ENCODE measurements at places on chromosomes 13 and 19.

DNA sequence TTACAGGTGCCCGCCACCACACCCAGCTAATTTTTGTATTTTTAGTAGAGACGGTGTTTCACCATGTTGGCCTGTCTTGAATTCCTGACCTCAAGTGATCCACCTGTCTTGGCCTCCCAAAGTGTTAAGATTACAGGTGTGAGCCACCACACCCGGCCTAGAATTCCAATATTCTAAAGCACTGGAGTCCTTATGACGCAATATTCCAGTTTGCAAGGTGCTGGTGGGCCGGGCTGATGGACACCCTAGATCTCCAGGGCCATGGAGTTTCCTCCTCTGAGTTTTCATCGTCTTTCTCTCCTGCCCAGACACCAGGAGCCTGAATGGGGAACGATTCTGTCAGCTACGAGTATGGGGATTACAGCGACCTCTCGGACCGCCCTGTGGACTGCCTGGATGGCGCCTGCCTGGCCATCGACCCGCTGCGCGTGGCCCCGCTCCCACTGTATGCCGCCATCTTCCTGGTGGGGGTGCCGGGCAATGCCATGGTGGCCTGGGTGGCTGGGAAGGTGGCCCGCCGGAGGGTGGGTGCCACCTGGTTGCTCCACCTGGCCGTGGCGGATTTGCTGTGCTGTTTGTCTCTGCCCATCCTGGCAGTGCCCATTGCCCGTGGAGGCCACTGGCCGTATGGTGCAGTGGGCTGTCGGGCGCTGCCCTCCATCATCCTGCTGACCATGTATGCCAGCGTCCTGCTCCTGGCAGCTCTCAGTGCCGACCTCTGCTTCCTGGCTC lies 8.5 kb upstream of the DHX34 start:
- no peak for DNase-seq

DNA sequence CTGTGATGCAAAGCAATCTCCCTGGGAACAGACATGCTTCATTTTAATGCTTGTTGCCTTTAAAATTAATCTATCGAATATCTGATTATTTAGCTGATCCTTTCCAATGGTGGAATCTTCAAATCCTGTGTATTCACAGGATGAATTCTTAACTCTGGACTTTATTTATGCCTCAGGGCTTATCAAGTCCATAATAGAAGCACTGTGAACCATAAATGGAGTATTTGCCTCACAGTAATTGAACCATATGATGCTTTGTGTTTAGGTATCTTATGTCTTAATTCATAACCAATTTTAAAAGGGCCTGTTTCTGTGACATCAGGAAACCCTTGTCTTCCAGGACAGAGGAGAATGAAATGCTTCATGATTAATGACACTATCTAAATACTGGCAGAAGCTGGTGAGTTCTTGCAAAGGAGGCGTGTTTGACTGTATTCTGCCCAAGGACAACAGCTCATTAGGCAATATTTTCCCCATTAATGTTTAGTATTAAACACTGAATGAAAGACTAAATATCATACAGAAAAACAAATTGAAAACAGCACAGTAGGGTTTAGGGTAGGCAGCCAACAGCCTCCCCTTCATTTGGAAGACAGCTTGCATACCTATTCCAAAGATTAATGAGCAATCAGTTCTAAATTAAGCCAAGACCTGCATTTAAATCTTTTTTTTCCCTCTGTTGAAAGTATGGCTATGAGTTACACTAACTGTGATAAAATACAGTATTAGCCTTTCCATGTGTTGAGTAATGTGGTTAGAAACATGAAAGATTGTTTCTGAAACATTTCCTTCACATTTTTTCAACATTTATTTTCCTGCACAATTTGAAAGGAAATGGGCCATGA lies 709.4 kb downstream of the PCDH9 start:
- DNase-seq = no peak

DNA sequence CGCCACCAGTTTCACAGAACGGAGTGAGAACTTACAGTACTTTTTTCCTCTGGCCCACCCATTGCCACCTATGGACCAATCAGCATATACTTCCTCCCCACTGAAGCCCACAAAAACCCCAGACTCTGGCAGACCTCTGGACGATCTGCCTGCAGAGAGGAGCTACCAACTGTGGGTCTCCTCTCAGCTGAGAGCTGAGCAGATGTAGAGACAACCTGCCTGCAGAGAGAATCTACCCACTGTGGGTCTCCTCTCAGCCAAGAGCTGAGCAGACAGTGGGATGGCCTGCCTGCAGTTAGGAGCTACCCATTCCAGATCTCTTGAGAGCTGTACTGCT lies 69.7 kb downstream of the PIBF1 start:
- DNase-seq = no peak

GRCh38 chr19:57667228-57667627 lies 1.5 kb upstream of the ZSCAN4 start:
- DNase-seq = no peak

- DNase-seq = no peak
These were observed 715.3 kb downstream of the OLFM4 start for GRCh38 chr13:53743906-53744305.

- DNase-seq = no peak
These were observed 101.7 kb upstream of the SOX21 start for GRCh38 chr13:94813920-94814475.

GRCh38 chr19:22783651-22784410 lies at the start of gene ZNF99:
Gene ZNF99, minus strand, starts transcription at chr19:22784151. Its CDS starts 135 bp downstream, at chr19:22784016.
- no peak for DNase-seq

DNA sequence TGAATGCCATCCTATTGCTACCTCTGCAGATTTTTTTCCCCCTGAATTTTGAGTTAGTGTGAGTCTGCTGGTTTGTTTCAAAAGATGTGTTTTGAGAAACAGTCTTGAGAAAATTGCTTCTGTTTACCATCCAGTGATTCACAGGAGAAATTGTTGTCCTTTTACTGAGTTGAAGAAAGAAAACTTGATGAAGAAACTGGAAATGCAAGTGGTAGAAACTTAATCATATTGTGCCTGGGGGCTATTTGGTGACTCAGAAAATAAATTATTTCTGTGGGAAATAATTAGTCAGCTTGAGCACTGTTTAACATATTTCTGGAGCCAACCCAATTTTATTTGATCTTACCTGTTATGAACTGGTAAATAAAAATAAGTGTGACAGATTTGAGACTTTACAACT lies 35.4 kb downstream of the PAN3 start:
- DNase-seq = no peak

- no peak for DNase-seq
These were observed 391.0 kb downstream of the LMO7 start for GRCh38 chr13:76027131-76027530.

DNA sequence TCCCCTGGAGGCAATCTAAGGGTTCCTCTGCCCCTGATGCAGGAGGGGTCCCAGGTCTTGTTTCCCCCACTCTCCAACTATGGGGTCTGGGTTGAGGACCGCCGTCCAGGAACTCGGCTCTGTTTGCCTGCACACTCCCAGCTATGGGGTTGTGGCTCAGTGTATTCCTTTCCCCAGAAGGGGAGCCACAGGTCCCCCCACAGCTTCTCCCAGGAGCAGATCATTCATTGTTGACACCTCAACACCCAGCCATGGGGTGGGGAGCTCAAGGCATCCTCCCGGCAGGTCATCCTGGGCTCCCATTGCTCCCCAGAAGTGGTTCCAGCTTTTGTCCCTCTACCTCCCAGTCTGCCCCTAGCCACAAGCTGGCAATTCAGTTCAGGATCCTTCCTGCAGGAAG lies 975 bp downstream of the ZNF358 start:
- no peak for DNase-seq

- DNase-seq = no peak
These were observed 45.5 kb downstream of the LYL1 start for GRCh38 chr19:13057147-13057572.

DNA sequence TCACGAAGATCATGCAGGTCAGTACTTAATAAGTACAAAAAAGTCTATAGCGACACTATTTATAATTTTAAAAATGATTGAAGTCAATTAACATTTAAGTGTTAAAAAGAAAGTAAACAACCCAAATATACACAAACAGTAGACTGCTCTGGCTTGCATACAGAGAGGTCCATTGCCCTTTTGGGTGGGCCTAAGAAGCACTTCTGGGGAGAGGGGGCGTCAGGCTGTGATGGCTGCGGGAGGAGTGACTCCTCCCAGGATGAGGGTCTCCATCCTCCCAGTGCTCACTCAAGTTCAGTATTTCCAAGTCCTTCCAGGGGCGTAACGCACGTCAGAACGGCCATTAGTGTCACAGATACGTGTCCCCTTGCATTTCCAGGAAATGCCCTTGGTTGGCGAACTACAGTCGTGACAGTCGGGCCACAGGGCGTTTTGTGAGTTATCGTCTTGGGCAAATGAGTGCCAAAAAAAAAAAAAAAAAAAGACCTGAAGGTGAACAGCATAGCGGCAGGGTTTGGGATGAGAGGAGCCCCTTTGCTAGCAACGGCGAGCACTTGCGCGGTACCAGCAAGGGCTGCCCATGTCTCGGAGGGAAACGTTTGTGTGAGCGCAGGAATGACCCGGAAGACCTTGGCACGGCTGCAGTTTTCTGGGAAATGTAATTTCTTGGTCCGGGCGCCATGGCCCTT lies at the start of gene SCGB2B2:
SCGB2B2 (minus strand) TSS at position 463 of the 689 bp plus-strand sequence. CDS start 82,596 bp downstream, outside the sequence.
- DNase-seq = no peak

DNA sequence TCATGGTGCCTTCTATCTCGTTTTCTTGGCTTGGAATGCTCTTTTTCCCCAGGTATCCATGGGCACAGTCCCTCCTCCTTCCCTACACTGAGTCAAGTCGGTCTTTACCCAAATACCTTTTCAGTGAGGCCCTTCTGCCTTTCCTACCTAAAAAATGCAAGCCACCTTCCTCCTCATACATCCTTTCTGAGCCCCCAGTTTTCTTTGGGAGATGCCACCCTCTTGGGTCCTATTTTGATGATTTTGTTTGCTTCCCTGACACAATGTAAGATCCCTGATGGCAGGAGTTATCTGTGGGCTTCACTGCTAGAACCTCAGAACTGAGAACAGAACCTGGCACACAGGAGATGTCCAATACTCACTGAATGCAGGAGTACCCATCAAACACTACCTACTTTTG lies 22.3 kb downstream of the NLRP13 start:
- DNase-seq = no peak

GRCh38 chr13:51608857-51609406 lies 24.7 kb downstream of the WDFY2 start:
- no peak for DNase-seq

GRCh38 chr13:34431827-34432581 lies 510.1 kb upstream of the NBEA start:
- no peak for DNase-seq

GRCh38 chr13:27374126-27374613 lies 50.2 kb upstream of the GTF3A start:
- no peak for DNase-seq

DNA sequence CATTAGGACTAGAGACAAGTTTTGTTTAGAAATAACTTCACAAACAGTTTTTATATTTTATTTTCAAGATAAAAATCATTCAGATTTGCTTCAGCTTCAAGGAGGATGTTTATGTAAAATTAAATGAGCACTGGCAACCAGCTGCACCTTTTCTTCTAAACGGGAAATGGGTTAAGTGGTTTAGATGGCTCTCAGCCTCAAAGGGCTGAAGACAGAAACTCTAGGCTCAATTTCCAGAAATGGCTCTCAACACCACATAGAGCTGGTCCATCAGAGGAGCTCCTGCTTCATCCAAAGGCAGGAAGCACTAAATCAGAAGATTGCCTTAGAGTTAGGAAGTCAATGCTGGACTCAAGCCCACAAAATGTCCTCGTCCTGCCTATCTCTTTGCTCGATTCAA lies 74.7 kb downstream of the ZNF429 start:
- no peak for DNase-seq

DNA sequence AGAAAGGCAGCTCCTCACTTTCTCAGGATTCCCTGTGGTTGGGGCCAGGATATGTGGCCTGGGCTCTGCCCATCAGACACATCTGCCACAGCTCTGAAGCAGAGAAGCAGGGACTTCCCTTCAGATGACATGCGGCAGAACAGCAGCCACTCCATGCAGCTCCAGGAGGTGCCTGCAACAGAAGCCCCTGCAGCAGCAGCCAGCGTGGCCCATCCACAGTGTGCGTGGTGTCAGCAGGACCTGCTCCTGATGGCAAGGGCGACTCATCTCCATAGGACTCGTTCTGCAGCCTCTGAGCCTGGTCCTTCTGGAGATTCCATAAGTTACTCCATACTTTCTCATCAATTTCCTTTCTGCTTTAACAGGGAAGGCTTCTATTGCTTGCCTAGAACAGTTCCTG lies 105.0 kb downstream of the SUCLA2 start:
- no peak for DNase-seq

- no peak for DNase-seq
These were observed 3.2 kb downstream of the GPR183 start for GRCh38 chr13:99303863-99304521.

DNA sequence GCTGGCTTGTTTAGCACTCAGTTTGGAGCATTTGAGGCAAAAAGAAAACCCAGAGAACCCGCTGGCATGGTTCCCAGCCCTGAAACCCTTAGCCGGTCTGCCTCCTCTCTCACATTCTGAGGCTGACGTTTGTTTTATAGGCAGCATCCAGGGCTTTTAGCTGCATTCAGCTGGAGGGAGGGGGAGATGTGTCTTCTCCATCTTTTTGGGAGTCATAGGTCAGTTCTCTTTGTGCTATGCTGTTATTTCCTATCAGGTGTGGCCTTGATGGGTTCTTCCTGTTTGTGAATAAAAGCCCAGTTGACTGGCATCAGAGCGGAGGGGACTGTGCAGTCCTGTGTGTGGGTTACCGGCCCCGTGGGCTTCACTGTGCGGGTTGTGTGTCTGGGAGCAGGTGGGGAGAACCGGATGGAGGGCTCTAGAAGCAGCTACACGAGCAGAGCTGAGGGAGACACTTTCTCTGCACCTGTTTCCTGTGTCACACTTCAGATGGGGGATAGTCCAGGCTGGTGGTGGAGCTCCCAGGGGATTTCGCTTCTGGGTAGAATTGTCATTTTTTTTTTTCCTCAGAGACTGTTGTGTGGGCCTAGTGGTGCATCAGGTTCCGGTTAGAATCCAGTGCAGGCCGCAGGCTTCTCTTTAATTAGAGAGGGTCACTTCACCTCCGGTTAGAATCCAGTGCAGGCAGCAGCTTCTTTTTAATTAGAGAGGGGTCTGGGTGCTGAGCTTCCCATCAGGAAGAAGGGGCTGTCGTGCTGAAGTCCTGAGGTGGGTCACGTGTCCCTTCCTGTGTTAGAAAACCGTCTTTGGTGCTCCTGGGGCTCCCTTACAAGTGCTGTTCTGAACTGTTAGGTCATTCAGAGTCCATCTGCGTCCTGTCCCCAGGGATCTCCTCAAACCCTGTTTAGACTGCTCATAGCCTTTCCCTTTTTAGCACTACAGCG lies 69.6 kb downstream of the ARHGEF7 start:
- DNase-seq = peak; percentile 60

- DNase-seq = no peak
These were observed 18.5 kb downstream of the KCNRG start for GRCh38 chr13:50033725-50034124.

DNA sequence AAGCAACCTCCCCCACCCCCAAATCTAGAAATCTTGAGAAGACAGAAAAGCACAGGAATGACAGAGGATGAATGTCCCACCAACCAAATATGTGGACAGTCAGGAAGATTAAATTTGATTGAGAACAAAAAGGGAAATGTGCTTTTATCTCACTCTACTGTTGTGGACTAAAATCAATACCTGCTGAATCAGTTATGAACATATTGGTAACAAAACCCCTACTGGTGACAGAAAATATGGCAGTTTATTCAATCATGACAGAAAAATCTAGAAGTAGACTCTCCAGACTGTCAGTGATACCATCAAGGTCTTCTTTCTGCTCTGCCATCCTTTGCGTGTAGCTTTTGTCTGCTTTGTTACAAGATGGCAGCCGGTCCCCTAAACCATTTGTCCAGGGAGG lies 35.2 kb downstream of the FAM216B start:
- no peak for DNase-seq
